ENCODE measurements at places on chromosomes 5 and 9. TPM values are rescaled to one million over a fixed set of nuclear protein-coding genes. Genes with fewer than 3 reads are reported as not detected.
A peak's percentile ranks its signal among the peaks of the same experiment; 100 is the strongest.

AQP7 gene
- not detected for total RNA-seq

ARL14EPL gene
- total RNA-seq: not detected

CNTLN gene
- 11.3 TPM for total RNA-seq

GRCh38 chr9:91310037-91310436, 51.7 kb downstream of the AUH start:
- H3K36me3 ChIP-seq: peaks cover 8% of the 10 kb centered on the region
- H3K4me1 ChIP-seq: no peaks in the 10 kb centered on the region
- no peak for DNase-seq
- H3K27ac ChIP-seq: no peak overlapping the region
- H3K4me3 ChIP-seq: no peak overlapping the region
- no peaks in the 10 kb centered on the region for H3K27me3 ChIP-seq

- no peaks in the 10 kb centered on the region for H3K27me3 ChIP-seq
- H3K27ac ChIP-seq: no peak overlapping the region
- H3K36me3 ChIP-seq: no peaks in the 10 kb centered on the region
- no peak overlapping the region for H3K4me3 ChIP-seq
- H3K4me1 ChIP-seq: no peaks in the 10 kb centered on the region
These were observed 513.4 kb upstream of the MEF2C start for GRCh38 chr5:89396278-89396954.

GRCh38 chr9:132858751-132859150, 19.3 kb downstream of the AK8 start:
- H3K4me3 ChIP-seq: no peak overlapping the region
- H3K36me3 ChIP-seq: no peaks in the 10 kb centered on the region
- DNase-seq: no peak
- H3K4me1 ChIP-seq: peaks cover 4% of the 10 kb centered on the region

DNA sequence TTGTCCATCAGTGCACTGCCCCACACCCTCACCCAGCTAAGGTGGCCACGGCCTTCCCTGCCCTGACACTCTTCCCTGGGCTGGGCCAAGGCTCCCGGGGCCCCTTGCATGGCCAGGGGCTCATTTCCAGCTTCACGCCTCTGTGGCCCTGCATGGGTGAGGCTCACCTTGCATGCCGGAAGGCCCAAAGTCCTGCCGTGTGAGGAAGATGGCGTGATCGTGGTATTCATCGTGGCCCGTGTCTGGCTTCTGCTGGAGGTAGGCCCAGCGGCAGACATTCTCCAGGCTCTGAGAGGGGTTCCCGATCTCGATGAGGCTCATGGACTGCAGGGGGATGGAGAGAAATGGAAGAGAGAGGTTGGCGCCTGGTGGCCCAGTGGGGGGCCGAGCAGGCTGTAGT, 98.4 kb downstream of the ZNF354C start:
- H3K27me3 ChIP-seq: peaks cover 10% of the 10 kb centered on the region
- H3K4me1 ChIP-seq: peaks cover 16% of the 10 kb centered on the region
- H3K4me3 ChIP-seq: no peak overlapping the region
- no peak for DNase-seq

DNA sequence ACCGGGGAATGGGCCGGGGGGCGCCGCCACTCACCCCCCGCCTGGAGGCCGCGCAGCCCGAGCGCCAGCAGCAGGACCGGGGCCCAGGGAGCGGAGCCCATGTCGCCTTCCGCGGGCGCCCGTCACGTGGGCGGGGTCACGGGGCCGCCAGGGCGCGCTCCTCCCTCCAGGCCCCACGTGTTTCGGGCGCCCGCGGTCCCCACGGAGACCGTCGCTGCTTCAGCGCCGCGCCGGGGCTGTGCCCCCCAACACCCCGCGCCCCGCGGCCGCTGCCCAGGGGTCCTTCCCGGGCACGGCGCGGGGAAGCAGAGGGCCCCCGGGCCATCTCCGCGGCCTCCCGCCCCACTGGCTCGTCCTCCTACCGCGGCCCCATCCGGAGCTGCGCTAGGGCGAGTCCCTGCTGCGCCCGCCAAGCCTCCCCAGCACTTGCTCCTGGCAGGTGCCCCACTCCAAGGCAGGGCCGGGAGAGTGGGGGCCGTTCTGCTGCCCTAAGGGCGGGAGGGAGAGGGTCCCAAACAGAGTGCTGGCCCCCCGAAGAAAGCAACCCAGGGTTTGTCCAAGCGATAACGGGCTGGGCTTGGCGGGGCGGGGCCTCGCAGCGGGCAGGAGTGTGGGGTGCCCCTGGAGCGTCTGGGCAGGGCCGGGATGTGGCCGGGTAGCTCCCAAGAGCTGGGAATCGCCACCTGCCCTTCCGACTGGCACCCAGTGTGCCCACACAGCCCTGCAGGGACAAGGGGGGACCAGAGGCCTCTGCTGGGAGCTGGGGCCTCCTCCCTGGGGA, at the start of gene DPP7:
DPP7 (minus strand) TSS at position 121 of the 781 bp plus-strand sequence; CDS start at position 101, 20 bp downstream.
- H3K4me1 ChIP-seq: peaks cover 9% of the 10 kb centered on the region
- no peak within 1 kb of the TSS for H3K27ac ChIP-seq
- H3K4me3 ChIP-seq: no peak within 1 kb of the TSS
- peaks cover 6% of the 10 kb centered on the region for H3K27me3 ChIP-seq
- no peaks in the 10 kb centered on the region for H3K36me3 ChIP-seq

DNA sequence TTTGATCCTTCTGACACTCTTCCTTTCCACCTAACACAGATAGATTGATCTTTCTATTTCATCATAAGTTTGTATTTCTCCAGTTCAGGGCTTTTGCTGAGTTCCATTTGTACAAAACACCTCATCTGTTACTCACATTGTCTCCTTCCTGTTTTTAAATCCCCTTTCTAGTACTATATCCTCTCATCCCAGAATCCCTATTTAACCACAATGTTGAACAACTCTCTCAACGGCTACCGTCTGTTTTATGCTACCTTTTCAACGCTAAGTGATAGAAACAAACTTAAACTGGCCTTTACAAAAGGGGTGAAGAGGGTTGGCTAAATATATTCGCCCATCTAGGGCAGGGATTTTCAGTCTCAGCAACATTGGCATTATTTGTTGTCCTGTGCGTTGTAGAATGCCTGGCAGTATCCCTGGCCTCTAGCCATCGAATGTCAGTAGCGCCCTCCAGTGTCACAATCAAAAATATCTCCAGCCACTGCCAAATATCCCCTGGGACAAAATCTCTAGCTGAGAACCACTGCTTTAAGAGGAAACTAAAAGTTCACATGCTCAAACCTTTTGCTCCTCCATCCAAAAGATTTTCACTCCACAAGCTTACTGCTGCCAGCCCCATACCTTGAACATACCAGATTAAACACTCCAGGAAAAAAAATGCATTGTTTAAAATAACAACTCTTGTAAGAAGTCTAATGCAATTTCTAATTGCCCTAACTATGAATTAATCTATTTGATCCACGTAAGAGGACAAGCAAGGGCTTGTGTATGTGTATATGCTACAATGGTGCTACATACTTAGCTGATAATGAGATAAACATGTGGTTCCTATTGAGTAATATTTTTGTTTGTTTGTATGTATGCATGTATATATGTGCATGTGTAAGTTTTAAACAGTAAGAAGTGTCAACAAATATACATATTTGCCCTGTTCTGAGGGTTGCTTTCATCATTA, 344.0 kb downstream of the PTPRD start:
- H3K27ac ChIP-seq: no peak overlapping the region
- H3K36me3 ChIP-seq: peaks cover 6% of the 10 kb centered on the region
- peaks cover 4% of the 10 kb centered on the region for H3K4me1 ChIP-seq
- peak; percentile 71 for DNase-seq
- no peaks in the 10 kb centered on the region for H3K27me3 ChIP-seq

- no peak overlapping the region for H3K4me3 ChIP-seq
- no peak for DNase-seq
- no peaks in the 10 kb centered on the region for H3K4me1 ChIP-seq
- H3K36me3 ChIP-seq: peaks cover 4% of the 10 kb centered on the region
These were observed 72.0 kb upstream of the CKMT2 start for GRCh38 chr5:81161012-81161601.

DNA sequence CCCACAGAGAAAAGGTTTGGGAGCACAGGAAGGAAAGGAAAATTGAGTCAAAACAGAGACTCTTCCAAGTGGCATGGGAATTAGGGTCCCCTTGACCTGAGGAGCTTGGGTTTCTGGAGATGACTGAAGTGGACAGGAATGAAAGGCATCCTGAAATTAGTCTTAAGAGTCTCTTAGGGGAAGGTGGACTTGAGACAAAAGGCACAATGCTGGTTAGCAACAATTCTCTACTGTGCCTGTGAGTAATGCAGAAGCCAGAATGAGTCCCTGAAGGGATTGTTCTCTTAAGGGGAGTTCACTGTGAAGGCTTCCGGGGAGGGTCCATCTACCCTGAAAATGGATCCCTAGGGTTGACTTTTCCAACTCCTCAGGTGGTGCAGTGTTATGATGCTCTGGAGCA, 58.4 kb upstream of the FOXE1 start:
- DNase-seq: no peak
- H3K27ac ChIP-seq: no peak overlapping the region
- no peaks in the 10 kb centered on the region for H3K27me3 ChIP-seq
- H3K4me1 ChIP-seq: no peaks in the 10 kb centered on the region

DNA sequence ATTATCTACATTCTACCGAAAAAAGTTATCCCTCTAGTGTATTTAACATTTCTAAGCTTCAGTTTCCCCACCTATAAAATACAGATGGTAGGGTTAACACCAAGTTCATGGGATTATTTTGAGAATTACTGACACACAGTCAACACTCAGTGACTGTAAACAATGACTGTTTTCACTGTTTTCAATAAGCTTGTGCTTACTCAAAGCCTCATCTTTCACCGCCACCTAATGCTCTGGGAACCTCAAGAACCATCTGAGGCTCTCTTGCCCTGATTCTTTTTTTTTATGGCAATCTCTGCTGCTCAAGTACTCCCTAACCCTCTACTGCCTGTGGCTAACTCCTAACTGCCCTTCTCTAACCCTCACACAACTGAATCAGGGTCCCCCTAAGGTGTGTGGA, 59.6 kb downstream of the SETX start:
- H3K27me3 ChIP-seq: peaks cover 1% of the 10 kb centered on the region
- H3K4me1 ChIP-seq: peaks cover 2% of the 10 kb centered on the region
- DNase-seq: no peak
- H3K4me3 ChIP-seq: no peak overlapping the region
- H3K36me3 ChIP-seq: no peaks in the 10 kb centered on the region

DNA sequence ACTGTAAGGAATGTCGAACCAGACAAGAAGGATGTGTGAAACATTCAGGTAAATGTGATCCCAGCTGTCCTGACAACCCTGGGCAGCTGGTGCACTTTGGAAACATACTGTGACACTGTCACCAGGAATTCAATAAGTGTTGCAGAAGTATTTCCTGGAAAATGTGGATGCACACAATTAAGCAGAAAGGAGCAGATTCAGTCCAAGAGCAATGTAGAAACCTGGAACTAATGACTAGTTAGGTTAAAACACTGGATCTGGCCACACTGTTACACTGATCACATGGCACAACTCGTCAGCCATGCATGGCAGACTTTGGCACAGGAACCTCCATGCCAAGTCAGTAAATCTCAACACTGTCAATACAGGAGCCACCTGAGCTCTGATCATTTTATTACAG, 109.0 kb downstream of the FAM174A start:
- DNase-seq: no peak
- H3K4me3 ChIP-seq: no peak overlapping the region
- no peak overlapping the region for H3K27ac ChIP-seq
- H3K36me3 ChIP-seq: no peaks in the 10 kb centered on the region
- H3K27me3 ChIP-seq: no peaks in the 10 kb centered on the region

GRCh38 chr9:127693143-127693542, 13.6 kb upstream of the CFAP157 start:
- DNase-seq: no peak
- no peak overlapping the region for H3K27ac ChIP-seq
- H3K4me3 ChIP-seq: no peak overlapping the region

Data from glutamatergic neuron (in vitro differentiated cells).